ENCODE measurements at places on chromosomes 7 and 10.

GRCh38 chr10:129168660-129169059 is 298.4 kb upstream of the MGMT start:
- DNase-seq, result no peak

DNA sequence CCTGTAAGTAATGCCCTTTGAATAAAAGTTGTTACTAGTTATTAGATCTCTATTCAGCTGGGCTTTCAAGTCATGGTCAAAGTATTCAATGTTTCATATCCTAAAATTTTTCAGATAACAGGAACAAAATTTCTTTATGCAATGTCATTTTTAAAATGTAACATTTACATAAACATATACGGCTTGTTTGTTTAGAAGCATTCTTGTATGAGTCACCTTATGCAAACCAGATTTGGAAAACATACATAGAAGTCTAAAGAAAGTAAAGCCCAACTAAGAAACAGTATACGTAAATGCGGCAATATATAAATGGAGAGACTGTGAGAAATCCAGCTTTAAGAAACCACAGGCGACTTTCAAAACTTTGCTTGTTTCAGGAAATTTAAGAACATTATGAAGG is 10.5 kb downstream of the TMEM168 start:
- no peak for DNase-seq

- DNase-seq, result no peak
These were observed 10.7 kb upstream of the STEAP4 start for GRCh38 chr7:88317422-88317821.

GRCh38 chr10:76302481-76302880 is 871.1 kb downstream of the LRMDA start:
- no peak for DNase-seq

DNA sequence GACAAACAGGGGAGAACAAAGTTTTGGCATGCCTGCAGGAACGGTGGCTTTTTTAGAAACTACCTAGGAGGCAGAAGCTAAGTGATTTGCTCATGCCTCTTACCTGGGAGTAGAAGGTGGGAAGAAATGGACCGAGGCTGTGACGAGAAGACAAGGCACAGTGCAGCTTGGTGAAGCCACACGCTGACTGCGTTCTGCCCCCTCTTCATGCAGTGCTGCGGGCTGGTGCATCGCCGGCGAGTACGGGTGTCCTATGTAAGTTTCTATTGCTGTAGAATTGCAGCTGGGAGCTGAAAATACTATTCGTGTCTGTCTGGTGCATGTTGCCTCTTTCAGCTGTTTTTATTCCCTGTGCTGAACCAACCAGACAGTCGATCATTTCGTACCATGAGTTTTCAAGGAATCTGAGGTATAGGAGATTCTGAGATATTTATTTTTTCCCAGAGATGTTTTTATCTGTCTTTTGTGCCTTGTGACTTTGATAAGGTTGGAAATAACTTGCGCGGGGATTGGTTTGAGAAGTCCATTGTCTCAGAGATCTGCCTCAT is 120.9 kb downstream of the CACNB2 start:
- DNase-seq, result peak; percentile 11

- no peak for DNase-seq
These were observed 88.0 kb downstream of the SNX10 start for GRCh38 chr7:26379711-26380110.

- peak; percentile 54 for DNase-seq
These were observed 19.4 kb downstream of the ITGB1 start for GRCh38 chr10:32938554-32939061.

- peak; percentile 6 for DNase-seq
These were observed 731 bp downstream of the CHCHD3 start for GRCh38 chr7:133081119-133081598.

DNA sequence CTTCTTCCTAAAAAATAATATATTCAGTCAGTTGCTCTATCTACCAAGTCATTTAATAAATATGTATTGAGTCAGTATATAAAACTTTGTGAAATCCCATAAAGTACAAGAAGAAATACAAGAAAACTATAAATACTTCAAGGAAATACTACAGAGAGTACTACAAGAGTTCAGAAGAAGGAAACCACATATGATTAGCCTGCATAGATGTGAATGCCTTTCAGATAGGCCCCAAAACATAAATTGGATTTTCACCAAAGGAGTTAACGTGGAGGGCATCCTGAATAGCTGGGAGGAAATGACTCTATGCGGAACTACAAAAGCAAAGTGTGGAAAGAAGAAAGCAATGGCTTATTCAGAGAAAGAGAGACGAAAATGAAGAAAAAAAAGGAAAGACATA is 120.1 kb downstream of the LRRN3 start:
- DNase-seq, result no peak

DNA sequence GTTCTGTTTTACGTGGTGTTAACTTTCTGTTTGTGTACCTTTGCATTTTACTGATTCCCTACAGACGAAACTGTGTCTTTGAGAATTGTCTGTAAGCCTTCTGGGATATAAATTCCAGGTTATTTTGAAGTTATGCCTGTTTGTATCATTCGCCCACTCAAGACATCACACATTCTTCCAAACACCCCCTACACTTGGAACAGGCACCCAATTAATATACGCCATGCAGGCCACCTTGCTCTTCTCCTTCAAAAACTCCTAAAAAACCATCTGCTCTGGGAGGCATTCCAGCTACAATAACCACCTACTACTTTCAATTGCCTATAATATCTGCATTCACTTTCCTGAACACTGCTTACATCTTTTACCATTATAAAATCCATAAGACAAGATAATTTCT is 453.3 kb downstream of the DGKB start:
- DNase-seq, result no peak

- DNase-seq, result no peak
These were observed 61.9 kb upstream of the CACUL1 start for GRCh38 chr10:118816471-118817168.
